T-cell (primary cell): ENCODE measurements at places on chromosomes 12 and 14. TPM values are rescaled to one million over a fixed set of nuclear protein-coding genes. Genes with fewer than 3 reads are reported as not detected.

Gene SSPN
- 0.13 TPM for total RNA-seq

- H3K27me3 ChIP-seq: no peaks in the 10 kb centered on the region
- no peak overlapping the region for H3K27ac ChIP-seq
- H3K4me1 ChIP-seq: no peaks in the 10 kb centered on the region
- no peak for DNase-seq
- no peak overlapping the region for H3K4me3 ChIP-seq
- H3K36me3 ChIP-seq: no peaks in the 10 kb centered on the region
Measured at GRCh38 chr12:7068240-7068993, 7.9 kb downstream of the C1S start.

GRCh38 chr12:94277426-94278000 is 129.1 kb downstream of the PLXNC1 start:
- H3K4me3 ChIP-seq: no peak overlapping the region
- no peaks in the 10 kb centered on the region for H3K27me3 ChIP-seq
- H3K27ac ChIP-seq: no peak overlapping the region
- DNase-seq: no peak
- peaks cover 3% of the 10 kb centered on the region for H3K4me1 ChIP-seq
- H3K36me3 ChIP-seq: peaks cover 8% of the 10 kb centered on the region

Gene TTC9
- 14.5 TPM for total RNA-seq
